ENCODE measurements at places on chromosomes 12 and 14. TPM values are rescaled to one million over a fixed set of nuclear protein-coding genes. Genes with fewer than 3 reads are reported as not detected.

GRCh38 chr12:130965214-130965613, 11.5 kb downstream of the ADGRD1 start:
- no peak overlapping the region for H3K27ac ChIP-seq
- DNase-seq, result no peak
- H3K4me1 ChIP-seq, result peaks cover 11% of the 10 kb centered on the region

DNA sequence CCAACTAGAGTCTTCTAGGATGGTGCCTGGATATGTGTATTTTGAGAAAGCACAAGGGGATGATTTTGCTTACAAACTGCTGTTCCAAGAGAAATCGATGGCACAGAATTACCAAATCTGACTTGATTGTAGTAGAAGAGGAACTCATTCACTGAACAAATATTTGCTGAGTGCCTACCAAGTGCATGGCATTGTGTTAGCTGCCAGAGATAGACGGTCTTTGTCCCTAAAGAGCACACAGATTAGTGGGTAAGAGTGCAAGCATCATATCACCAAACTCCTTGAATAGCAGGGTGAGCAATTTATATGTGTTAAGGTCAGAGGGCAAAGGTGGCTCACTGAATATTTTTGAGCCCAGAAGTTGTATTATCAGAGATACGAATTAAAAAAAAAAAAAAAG, 3.5 kb upstream of the FOXN3 start:
- H3K27ac ChIP-seq, result no peak overlapping the region
- H3K4me1 ChIP-seq, result peaks cover 7% of the 10 kb centered on the region
- no peaks in the 10 kb centered on the region for H3K27me3 ChIP-seq
- no peaks in the 10 kb centered on the region for H3K36me3 ChIP-seq
- no peak overlapping the region for H3K4me3 ChIP-seq
- no peak for DNase-seq

- H3K36me3 ChIP-seq, result no peaks in the 10 kb centered on the region
- no peak overlapping the region for H3K27ac ChIP-seq
- peak; percentile 73 for DNase-seq
- H3K4me3 ChIP-seq, result no peak overlapping the region
- no peaks in the 10 kb centered on the region for H3K4me1 ChIP-seq
- no peaks in the 10 kb centered on the region for H3K27me3 ChIP-seq
Measured at GRCh38 chr12:18992336-18992735, 137.2 kb upstream of the PLEKHA5 start.

DNA sequence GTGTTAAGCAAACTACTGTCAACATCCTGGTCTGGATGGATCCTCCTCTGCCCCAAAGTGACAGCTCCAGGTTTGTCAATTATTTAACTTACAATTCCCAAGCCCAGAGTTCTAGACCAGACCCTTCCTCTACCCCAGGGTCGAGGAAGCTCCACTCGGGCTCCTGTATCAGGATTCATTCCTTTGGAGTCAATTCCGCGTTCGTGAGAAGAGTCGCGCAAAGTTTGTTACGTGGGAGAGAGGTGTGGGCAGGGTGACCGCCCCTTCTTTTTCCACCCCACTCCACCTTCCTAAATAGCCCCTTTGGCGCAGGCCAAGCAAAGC, 479 bp downstream of the SEL1L start:
- peaks cover 3% of the 10 kb centered on the region for H3K36me3 ChIP-seq
- H3K4me3 ChIP-seq, result peak overlapping the region; percentile 99

DNA sequence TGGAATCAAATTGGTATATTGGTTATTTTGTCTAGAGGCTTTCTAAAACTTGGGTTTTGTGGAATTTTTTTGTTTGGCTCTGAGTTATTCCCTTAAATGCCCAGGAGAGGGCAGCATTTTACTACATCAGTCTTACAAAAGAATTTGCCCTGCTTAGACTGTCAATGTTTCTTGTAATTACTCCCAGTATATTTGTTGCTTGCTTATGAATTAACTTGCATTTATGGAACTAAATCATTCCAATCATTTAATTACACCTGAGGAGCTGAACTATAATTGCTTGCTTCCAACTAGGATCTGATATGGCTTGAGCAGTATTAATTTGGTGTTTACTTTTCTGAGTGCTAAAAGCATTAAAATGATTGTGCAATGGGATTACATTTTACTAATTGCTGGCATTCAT, 48.7 kb downstream of the MIPOL1 start:
- H3K36me3 ChIP-seq, result no peaks in the 10 kb centered on the region
- H3K4me3 ChIP-seq, result no peak overlapping the region
- no peak overlapping the region for H3K27ac ChIP-seq

GRCh38 chr12:116594325-116595038, 35.3 kb downstream of the MAP1LC3B2 start:
- H3K4me1 ChIP-seq, result peaks cover 21% of the 10 kb centered on the region
- no peak overlapping the region for H3K27ac ChIP-seq
- no peak for DNase-seq
- no peak overlapping the region for H3K4me3 ChIP-seq
- H3K36me3 ChIP-seq, result no peaks in the 10 kb centered on the region
- no peaks in the 10 kb centered on the region for H3K27me3 ChIP-seq

DNA sequence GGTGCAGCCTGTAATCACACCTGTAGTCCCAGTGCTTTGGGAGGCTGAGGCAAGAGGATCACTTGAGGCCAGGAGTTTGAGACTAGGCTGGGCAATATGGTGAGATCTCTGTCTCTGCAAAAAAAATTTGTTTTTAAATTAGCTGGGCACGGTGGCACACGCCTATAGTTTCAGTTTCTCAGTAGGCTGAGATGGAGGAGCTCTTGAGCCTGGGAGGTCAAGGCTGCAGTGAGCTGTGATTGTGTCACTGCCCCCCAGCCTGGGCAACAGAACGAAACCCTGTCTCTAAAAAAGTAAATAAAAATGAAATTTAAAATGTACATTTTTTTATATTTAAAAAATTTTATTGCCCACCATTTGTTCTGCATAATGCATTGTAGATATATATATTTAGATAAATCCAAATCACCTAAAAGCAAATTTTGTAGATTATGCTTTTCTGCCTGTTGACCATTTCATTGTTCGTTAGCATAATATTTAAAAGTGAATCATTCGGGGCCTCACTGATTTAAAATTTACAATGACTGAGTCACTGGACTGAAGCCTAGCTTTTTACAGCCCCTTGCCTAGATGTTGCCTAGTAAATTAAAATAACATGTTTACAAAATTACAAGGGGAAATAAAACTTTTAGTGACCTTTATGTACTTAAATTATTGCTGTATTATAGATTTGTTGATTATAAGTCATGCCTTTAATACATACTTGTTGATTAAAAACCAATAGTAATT, 87.9 kb downstream of the USP15 start:
- no peak overlapping the region for H3K4me3 ChIP-seq
- H3K4me1 ChIP-seq, result no peaks in the 10 kb centered on the region
- no peak for DNase-seq

GRCh38 chr12:105223352-105223845, 12.6 kb downstream of the APPL2 start:
- no peak for DNase-seq
- H3K27me3 ChIP-seq, result no peaks in the 10 kb centered on the region
- peaks cover 21% of the 10 kb centered on the region for H3K4me1 ChIP-seq

GRCh38 chr12:1443421-1444141, 150.8 kb downstream of the FBXL14 start:
- H3K4me1 ChIP-seq, result peaks cover 3% of the 10 kb centered on the region
- peaks cover under 1% of the 10 kb centered on the region for H3K36me3 ChIP-seq
- peak overlapping the region; percentile 42 for H3K27ac ChIP-seq
- no peak overlapping the region for H3K4me3 ChIP-seq

- H3K27me3 ChIP-seq, result no peaks in the 10 kb centered on the region
- no peak overlapping the region for H3K27ac ChIP-seq
- DNase-seq, result no peak
- no peak overlapping the region for H3K4me3 ChIP-seq
- no peaks in the 10 kb centered on the region for H3K4me1 ChIP-seq
Measured at GRCh38 chr12:91687052-91688017, 458.3 kb downstream of the BTG1 start.

DNA sequence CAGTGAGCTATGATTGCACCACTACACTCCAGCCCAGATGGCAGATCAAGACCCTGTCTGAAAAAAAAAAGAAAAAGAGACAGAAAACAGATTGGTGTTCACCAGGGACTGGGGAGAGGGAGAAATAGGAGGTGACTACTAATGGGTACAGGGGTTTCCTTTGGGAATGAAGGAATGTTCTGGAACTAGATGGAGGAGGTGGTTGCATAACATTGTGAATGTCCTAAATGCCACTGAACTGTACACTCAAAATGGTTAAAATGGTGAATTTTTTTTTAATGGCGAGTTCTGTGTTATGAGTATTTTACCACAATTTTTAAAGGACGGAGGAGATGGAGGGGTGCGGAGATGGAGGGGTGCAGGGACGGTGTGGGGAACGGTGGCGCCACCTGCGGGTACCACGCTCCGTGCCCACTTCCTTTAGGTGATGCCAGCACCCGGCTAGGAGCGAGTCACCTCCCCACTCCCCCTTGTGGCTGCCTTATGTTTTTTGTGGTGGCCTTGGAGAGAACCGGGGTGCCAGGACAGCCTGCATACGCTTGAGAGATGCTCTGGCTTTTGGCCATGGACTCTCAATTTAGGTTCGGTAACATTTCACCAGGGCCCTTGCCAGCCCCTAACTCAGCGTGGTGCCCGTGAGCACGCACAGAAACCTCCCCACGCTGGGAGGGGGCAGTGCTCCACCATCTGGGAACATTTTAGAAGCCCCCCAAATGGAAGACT, 16.1 kb downstream of the UBC start:
- no peak overlapping the region for H3K4me3 ChIP-seq
- no peak overlapping the region for H3K27ac ChIP-seq
- no peak for DNase-seq
- H3K27me3 ChIP-seq, result no peaks in the 10 kb centered on the region

Gene ERP27
- 0.22 TPM for total RNA-seq

Gene SMIM41
- 0.59 TPM for total RNA-seq

- peak overlapping the region; percentile 61 for H3K27ac ChIP-seq
- H3K36me3 ChIP-seq, result peaks cover 65% of the 10 kb centered on the region
- peak overlapping the region; percentile 67 for H3K4me3 ChIP-seq
- H3K4me1 ChIP-seq, result peaks cover 86% of the 10 kb centered on the region
Measured at GRCh38 chr12:122979908-122980182, 636 bp upstream of the ARL6IP4 start.

Gene USP44
- 4.4 TPM for total RNA-seq

- H3K36me3 ChIP-seq, result no peaks in the 10 kb centered on the region
- peaks cover 3% of the 10 kb centered on the region for H3K4me1 ChIP-seq
- no peak overlapping the region for H3K27ac ChIP-seq
- H3K4me3 ChIP-seq, result no peak overlapping the region
Measured at GRCh38 chr12:127400221-127400620, 866.7 kb upstream of the TMEM132C start.

DNA sequence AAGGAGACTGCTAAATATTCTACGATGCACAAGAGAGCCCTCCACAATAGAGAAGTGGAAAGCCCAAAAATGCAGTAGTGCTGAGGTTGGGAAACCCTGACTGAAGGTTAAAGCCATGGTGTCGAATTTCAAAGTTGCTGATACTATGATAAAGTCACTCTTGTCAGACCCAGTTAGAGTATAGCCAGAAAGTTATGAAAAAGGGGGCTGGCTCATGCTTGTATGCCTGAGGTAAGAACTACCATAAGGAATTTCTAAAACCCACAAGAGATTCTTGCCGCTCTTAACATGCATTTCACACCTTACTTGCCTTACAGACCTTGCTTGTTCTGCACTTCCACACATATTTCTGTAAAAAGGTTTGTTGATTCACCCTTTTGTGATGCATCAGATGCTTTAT, 184.6 kb downstream of the SLC6A15 start:
- no peaks in the 10 kb centered on the region for H3K27me3 ChIP-seq
- no peak overlapping the region for H3K4me3 ChIP-seq
- no peak overlapping the region for H3K27ac ChIP-seq
- no peaks in the 10 kb centered on the region for H3K4me1 ChIP-seq

Gene SP7
- total RNA-seq, result 0.30 TPM

Gene SUPT16H
- total RNA-seq, result 75.0 TPM

- no peaks in the 10 kb centered on the region for H3K4me1 ChIP-seq
- DNase-seq, result no peak
- H3K27me3 ChIP-seq, result no peaks in the 10 kb centered on the region
- peak overlapping the region; percentile 86 for H3K4me3 ChIP-seq
- H3K27ac ChIP-seq, result no peak overlapping the region
- H3K36me3 ChIP-seq, result no peaks in the 10 kb centered on the region
Measured at GRCh38 chr12:96402061-96402460, 1.8 kb upstream of the CDK17 start.

DNA sequence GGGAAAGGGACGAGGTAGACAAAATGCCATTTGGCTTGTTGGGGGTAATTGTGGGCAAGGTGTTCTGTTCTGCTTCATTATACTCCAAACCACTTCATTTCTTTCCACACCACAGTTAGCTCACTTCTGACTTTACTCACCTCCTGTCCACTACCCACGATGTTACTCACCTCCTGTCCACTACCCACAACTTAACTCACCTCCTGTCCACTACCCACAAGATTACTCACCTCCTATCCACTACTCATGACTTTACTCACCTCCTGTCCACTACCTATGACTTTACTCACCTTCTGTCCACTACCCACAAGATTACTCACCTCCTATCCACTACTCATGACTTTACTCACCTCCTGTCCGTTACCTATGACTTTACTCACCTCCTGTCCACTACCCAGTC, 10.1 kb upstream of the TWF1 start:
- no peak overlapping the region for H3K27ac ChIP-seq
- no peak for DNase-seq
- H3K4me3 ChIP-seq, result no peak overlapping the region
- H3K27me3 ChIP-seq, result no peaks in the 10 kb centered on the region

GRCh38 chr12:2653461-2653965, 141.3 kb upstream of the FKBP4 start:
- peaks cover 14% of the 10 kb centered on the region for H3K4me1 ChIP-seq
- no peak overlapping the region for H3K27ac ChIP-seq
- no peak for DNase-seq
- peaks cover 57% of the 10 kb centered on the region for H3K36me3 ChIP-seq

DNA sequence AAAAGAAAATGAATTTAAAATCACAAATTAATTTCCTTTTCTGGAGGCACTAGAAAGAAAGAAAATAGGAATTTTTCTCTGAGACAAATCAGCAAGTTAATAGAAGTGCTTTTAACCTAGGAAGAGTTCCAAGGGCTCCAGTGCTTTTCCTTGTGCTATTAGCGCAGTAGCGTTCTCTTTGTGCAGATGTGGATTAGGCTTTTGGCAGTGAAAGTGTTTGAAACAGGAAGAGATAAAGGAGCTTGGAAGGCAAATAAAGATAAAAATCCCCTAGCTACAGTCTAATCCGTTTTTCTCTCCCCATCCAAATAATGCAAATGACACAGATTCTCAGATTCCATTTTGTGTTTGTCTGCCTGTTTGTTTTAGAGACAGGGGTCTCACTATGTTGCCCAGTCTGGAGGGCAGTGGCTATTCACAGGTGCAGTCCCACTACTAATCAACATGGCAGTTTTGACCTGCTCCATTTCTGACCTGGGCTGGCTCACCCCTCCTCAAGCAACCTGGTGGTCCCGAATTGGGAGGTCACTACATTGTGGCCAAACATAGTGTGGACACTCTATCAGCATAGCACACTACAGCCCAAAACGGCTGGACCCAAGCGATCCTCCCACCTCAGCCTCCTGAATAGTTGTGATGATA, 166.1 kb downstream of the PAWR start:
- H3K27ac ChIP-seq, result no peak overlapping the region
- no peak for DNase-seq
- no peaks in the 10 kb centered on the region for H3K27me3 ChIP-seq
- no peaks in the 10 kb centered on the region for H3K4me1 ChIP-seq
- no peak overlapping the region for H3K4me3 ChIP-seq

Gene AP1G2
- total RNA-seq, result 16.4 TPM
